Esophagus squamous epithelium (tissue), 5 donors: ENCODE measurements at places on chromosomes 6 and 20.

- no peak for DNase-seq
These were observed 68.7 kb upstream of the FOXC1 start for GRCh38 chr6:1540864-1541521.

GRCh38 chr6:108165714-108166663 lies at the start of gene NR2E1:
Gene NR2E1 (plus strand): TSS chr6:108166022. CDS start chr6:108166766, 744 bp downstream.
- no peak for DNase-seq

GRCh38 chr6:12314751-12315150 lies 24.6 kb downstream of the EDN1 start:
- no peak for DNase-seq

DNA sequence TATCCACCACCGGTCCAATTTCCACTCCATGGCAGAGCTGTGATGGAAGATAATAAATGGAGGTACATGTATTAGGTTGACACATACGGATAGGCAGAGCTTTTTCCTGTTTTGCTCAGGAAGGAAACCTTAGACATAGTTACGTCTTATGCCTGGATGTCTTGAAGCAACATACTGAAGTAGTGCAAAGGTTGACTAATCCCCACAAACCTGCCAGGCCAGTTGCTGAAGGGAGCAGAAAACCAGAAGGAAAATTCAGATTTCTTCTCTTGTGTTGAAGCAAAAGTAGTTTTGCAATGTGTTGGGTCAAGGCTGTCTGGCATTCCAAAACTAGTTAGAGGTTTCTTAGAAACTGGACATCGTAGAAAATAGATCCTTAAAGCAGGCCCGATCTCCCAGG lies 68.7 kb downstream of the PHACTR1 start:
- no peak for DNase-seq

GRCh38 chr6:10300071-10300470 lies 114.8 kb downstream of the TFAP2A start:
- DNase-seq, result no peak

GRCh38 chr6:31734821-31735406 lies 1.4 kb downstream of the CLIC1 start:
- DNase-seq, result no peak

DNA sequence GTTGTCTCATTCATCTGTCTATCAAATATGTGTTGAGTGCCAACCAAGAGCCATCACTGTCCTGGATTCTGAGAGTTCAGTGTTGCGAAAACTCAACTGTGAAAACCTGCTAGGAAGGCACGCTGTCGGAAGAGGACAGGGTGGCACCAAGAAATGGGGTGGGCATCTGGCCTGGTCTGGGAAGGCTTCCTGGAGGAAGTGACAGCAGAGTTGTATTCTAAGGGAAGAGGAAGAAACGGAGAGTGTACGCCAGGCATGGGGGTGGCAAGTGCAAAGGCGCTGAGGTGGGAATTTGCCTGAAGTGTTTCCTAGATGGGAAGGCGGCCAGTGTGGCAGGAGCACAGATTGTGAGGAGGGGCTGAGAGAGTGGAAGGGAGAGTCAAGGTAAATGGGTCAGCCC lies 91.2 kb downstream of the ANKRD60 start:
- no peak for DNase-seq

DNA sequence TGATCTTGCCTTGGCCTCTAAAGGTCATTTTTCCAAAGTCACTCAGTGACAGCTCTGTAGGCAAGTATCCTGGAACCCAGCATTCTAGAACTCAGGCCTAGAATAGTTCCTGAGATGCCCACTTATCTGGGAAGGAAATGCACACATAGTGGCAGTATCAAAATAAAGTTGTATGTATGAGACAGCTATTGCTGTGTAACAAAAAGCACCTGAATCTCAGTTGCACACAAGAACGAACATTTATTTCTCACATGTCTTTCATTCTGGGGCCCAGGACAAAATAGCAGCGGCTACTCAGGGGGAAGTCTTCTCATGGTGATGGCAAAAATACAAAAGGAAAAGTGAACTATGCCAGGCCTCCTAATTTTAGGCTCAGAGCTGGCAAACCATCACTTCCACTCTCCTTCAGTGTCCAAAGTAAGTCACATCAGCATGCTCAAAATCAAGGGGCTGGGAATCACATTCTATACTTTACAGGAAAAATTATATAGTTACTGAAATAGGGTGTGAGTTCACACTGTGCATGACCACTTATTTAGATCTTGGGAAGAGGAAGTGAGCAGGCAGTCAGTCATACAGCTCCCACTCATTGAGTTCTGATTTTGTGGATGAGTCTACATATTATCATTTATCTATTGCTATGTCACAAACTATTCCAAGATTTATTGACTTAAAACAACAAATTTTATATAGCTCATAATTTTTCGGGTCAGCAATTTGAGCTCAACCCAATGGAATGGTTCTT lies 133.7 kb upstream of the RIN2 start:
- no peak for DNase-seq

DNA sequence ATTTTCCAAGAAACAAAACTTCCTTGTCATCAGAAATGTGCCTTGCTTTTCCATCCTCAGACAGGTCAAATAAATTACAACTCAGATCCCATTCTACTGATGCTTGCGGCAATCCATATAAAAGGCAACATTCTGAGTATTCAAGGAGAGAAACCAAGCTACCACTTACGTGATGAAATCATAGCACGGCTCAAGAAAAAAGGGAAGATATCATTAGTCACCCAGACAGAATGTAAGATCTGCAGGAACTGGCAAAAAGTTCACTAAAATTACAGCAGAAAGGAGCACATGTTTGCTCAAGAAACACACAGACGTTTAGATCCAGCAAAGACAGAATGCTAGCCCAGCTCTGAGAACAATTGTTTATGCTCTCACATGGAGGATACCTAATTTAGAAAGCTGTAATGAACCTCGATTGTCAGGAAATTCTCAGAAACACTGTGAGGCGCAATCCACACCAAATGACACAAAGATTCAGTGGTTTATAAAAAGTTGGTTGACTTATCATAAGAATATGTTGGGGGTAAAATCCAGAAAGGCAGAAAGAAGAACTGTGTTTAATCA lies 304.2 kb downstream of the ADGRG6 start:
- DNase-seq, result no peak

- DNase-seq, result no peak
These were observed 955.4 kb upstream of the ADGRB3 start for GRCh38 chr6:67679566-67680296.

DNA sequence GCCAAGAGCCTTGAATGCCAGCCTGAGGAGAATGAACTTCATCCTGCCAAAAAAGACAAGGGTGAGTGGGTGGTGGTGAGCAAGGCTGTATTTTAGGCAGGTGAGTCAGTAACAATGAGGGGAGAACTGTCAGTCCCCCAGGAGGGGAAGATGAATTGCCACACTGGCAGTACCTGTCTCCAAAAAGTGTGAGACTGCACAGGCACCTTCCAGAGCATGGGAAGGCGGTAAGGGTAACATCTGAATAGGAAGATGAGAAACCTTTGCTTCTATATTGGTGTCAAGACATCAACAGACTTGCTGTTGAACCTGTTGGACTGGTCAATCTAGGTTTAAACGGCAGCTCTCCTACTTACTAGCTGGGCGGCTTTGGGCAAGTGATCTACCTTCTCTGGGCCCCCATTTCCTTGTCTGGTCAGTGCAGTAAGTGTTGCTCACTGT lies 30.9 kb downstream of the STK35 start:
- no peak for DNase-seq

DNA sequence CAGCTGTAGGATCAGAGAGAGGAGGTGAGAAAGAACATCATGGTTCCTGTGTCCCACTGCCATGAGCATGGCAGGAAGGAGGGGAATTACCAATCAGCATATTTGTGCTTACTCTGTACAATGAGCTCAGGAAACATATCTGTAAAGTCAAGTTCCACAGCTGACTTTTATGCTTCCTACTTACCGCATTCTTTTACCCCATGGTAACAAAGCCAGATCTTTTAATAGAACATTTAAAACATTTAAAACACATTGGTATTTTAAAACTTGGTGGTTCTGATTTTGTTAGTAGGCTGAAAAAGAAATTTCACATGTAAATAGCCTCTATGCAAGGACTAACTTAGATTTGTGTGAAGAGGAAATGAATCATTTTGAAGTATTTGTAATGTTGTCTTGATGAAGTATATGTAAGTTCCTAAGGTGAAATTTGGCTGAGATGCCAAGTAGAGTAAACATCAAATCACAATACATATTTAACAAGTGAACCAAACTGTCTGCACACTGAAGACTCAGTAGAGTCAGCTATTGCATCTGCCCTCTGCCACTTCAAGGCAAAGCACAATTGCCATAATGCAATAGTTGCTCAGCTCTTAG lies 114.7 kb downstream of the GJA10 start:
- DNase-seq, result no peak

DNA sequence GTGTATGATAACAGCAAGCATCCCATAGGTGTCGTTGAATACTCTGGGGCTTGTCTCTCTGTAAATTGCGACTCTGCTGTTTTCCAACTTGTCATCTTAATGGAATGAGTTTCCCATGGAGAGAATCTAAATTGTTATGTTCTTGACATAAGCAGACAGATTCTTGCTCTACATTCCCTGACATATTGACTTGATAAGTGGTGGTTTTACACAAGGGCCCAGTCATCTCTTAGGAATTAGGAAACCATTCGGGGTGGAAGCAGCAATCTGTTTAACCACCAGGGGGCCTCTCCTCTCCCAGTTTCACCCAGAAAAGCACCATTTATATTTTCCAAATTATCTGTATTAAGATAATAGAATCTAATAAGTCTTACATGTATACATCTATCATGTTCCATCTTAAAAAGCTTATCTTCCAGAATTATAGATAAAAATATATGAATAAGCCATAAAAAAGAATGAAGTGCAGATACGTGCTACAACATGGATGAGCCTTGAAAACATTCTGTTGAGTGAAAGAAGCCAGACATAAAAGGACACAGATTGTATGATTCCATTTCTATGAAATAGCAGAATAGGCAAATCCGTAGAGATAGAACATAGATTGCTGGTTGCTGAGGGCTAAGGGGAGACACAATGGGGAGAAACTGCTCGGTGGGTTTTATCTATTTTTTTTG lies 23.1 kb upstream of the MROH8 start:
- DNase-seq, result no peak

DNA sequence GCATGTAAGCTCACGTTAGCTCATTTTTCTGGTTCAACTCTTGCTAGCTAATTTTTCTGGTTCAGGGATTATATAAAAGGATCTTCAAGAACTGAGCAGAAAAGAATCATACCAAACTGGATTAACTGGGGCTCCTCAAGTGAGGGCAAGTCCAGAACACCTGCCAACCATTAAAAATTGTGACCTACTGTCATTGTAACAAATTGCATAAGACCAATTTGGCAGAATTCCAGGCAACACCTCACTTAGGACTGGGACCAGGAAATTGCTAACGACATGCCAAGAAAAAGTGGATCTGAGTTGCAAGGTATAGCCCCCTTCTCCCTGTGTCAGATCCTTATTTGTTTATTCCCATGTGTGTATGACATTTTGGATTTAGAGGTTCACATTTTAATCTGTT lies 216.6 kb downstream of the HIVEP2 start:
- DNase-seq, result no peak

- no peak for DNase-seq
These were observed 82.1 kb upstream of the SIRPA start for GRCh38 chr20:1813101-1813529.

DNA sequence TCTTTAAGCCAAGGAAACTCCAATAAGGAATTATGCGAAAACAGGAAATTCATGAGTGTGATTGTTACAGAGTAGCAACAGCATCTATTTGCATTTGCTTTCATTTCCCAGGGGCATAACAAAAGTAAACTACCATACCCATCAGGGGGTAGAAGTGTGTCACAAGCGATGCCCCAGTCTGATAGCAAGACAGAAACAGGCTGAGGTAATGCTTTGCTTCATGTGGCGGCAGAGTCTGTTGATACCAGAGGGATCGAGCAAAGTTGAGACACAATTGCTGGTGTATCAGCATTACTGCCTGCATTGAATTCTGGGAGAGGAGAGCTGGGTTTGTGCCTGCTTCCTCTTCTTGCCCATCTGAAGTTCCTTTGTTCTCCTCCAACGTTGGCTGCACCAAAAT lies 51.2 kb upstream of the LYRM2 start:
- no peak for DNase-seq

- no peak for DNase-seq
These were observed 8.5 kb upstream of the RSPO4 start for GRCh38 chr20:1010659-1011058.

GRCh38 chr6:88983532-88983931 lies 20.1 kb upstream of the RNGTT start:
- DNase-seq, result no peak

DNA sequence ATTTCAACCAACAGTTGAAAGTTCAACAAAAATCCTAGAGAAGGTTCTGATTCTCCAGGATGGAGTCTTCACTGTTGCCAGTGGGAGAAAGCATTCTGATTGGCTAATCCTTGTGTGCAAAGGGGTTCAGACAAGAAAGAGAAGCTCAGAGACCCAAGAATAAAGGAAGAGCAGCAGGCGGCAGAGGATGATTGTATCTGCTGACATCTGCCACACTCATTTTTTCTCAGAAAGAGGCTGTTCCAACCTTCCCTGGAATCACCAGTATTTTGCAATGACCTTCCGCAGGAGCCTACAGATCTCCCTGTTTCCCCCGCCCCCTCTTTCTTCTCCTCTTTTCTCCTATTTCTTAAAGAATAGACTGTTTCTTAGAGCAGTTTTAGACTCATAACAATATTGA lies 376.7 kb downstream of the CDH26 start:
- DNase-seq, result no peak

- DNase-seq, result no peak
These were observed 119.4 kb upstream of the GJE1 start for GRCh38 chr6:142013287-142013686.

DNA sequence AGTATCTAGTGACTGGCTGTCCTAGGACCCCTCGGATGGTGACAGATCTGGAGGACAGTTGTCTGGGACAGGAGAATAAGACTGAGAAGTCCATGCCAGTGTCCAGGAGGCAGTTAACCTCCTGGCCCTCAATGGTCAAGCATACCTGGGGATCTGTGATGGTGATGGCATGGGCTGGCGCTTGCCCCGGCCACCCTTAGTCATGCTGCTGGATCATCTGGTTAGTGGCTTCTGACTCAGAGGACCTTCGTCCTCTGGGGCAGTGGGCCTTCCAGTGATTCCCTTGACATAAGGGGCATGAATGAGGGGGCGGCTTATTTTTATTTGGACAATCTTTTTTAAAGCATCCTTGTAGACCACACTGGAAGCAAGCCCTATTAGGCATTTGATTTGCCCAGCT lies 24.0 kb upstream of the SF3B5 start:
- no peak for DNase-seq
